Progenitor cell of endocrine pancreas (in vitro differentiated cells): ENCODE measurements at places on chromosomes 12 and 14.

DNA sequence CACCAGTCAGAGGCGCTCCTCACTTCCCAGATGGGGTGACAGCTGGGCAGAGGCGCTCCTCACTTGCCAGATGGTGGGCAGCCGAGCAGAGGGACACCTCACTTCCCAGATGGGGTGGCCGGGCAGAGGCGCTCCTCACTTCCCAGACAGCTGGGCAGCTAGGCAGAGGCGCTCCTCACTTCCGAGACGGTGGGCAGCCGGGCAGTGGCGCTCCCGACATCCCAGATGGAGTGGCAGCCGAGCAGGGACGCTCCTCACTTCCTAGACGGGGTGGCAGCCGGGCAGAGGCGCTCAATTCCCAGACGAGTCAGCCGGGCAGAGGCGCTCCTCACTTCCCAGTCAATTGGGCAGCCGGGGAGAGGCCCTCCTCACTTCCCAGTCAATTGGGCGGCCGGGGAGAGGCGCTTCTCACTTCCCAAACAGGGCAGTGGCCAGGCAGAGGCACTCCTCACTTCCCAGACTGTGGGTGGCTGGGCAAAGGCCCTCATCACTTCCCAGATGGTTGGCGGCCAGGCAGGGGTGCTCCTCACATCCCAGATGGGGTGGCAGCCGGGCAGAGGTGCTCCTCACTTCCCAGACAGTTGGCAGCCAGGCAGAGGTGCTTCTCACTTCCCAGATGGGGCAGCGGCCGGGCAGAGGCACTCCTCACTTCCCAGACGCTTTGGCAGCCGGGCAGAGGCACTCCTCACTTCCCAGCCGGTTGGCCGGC is 143.8 kb upstream of the ARID2 start:
- DNase-seq = no peak

GRCh38 chr12:30774599-30774998 is 19.8 kb upstream of the CAPRIN2 start:
- DNase-seq = no peak

GRCh38 chr14:86897704-86898513 is 1095.1 kb downstream of the GALC start:
- DNase-seq = no peak

- DNase-seq = no peak
Measured at GRCh38 chr12:124032265-124032886, 59.4 kb downstream of the ZNF664 start.

GRCh38 chr12:32117316-32117715 is 10.7 kb downstream of the BICD1 start:
- DNase-seq = no peak

GRCh38 chr12:69383074-69383473 is 23.5 kb downstream of the YEATS4 start:
- no peak for DNase-seq

DNA sequence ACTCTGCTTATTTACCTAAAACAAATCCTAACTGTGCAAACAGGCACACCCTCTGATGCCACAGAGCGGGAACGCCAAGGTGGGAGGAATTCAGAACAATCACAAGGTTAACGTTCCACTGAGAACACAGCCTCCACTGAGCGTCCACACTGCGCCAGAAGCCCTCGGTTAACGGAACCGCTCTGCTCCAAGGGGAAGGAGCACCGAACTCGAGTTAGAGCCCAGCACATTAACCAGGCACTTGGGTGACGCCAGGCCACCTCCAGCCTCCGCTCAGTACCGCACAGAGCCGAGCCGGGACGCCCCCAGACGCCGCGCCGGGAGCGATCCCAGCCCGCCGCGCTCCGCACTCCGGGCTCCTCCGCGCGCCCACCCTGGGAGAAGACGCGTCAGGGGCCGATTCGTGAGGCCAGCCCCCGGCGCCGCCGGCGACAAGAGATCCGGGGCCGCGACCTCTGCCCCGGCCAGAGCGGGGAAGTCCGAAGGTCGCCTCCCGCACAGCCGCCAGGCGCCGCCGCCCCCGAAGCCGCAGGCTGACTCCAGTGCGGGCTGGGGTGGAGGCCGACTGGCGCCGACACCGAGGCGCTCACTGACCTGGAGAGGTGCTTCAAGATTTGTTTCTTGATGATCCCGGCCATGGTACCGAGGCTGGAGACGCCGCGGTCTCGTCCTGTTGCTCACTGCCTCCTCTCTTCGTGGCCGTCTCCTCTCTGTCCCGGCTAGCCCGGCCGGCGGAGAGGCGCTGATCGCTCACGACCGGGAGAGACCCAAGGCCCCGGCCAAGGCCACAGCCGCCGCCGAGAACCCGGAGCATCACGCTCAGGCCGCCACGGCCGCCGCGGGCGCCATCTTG is 450 bp downstream of the BLTP3B start:
- DNase-seq = peak; percentile 39

DNA sequence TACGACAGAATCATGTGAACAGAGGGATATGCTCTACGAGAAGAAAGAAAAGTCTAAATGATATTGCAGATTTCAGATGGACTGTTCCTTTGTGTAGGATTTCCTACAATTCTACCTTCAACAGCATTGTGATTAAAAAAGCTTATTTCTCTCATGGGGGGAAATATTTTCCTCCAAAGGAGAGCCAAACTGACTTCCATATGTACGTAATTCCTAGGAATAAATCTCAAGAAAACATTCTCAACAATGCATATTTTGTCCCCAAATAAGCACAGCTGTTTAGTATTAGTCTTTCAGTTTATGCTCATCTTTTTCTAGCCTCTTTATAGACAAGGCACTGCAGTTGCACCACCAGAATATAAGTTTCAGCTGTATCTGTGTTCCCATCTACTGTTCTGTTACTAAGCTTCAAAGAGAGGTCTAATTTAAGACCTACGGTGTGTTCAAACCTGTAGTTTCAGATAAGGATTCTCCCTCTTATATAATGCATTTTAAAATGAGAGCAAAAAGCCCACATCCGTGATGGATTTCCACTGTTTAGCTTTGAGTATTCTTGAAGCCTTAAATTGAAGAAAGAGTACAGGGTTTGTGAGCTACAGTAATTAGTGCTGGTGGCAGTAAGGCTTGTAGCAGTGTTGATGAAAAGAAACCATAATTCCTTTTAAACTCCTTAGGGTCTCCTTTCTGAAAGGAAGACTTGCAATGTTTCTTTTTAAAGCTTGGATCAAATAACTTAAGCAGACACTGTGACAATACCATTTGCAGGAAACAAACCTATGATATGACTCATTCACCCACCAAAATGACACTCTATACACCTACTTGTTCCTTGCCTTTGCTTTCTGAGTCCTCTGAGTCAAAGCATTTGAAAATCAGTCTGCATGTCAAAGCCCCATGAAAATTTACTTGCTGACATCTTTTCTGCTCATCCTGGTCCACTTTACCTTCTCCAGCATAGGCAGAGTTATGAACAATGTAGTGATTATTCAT is 754.1 kb downstream of the NOVA1 start:
- DNase-seq = no peak

DNA sequence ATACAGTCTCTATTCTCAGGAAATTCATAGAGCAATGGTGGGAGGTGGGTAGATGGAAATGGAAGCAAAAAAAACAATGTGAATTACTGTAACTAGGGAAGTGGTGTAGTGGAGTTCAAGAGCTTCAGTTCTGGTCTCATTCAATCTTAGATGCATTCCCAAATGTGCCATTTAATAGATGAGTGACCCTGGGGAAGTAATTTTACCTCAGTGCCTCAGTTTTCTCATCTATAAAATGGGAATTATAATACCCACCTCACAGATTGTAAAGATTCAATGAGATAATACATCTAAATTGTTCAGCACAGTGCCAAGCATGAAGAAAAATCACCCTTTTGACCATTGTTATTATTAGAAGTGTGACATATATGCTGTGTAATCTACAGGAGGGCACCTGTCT is 173.1 kb downstream of the SLC38A4 start:
- no peak for DNase-seq

GRCh38 chr14:99224116-99224910 is 47.7 kb downstream of the BCL11B start:
- DNase-seq = no peak

DNA sequence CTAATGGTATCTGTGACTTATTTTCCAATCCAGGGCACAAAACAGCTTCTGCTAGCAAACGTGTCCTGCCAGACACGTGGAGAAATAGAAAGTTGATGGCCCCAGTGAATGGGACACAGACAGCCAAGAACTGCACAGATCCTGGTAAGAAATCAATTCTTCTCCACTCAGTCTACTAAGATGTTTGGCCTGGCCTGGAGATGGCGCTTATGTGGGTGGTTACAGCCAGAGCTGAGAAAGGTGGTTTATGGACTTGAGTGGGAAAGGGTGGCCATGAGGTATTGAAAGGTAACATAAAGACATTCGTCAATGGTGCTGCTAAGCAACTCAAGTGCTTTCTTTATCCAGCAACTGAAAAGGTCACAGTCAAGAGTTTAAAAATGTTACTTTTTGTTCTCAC is 2.9 kb downstream of the SLC24A4 start:
- DNase-seq = no peak

DNA sequence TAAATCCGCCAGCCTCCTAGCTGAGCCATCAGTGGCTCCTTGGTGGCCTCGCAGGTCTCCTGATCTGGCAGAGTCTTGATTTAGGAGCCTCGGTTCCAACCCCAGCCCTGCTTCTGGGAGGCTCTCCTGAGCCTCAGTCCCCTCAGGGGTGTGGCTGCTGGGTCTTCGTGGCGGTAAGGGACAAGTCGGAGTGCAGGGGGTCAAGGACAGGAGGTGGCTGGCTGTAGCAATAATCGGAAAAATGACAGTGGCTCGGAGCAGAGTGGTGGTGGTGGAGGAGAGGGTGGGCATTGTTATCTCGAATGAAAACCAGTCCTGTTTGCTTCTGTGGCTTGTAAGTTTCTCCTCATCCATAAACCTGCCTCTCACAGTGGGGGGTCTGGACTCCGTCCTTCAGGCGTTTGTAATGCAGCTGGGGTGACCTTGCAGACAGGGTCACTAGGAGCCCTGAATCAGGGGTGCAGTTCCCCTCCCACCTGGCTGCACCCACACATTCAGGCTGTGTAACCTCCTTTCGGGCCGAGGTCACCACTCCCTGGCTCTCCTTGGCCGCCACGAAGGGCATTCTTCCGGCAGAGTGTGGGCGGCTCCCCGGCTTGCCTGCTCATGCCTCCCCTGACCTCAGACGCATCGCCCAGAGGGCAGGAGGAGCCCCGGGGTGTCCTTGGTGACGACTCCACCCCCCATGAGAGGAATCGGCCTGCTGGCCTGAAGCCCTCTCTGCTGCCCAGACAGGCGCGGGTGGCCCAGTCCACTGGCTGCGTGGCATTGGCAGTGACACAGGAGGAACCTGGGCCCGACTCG is 8.1 kb downstream of the BCL7A start:
- no peak for DNase-seq

DNA sequence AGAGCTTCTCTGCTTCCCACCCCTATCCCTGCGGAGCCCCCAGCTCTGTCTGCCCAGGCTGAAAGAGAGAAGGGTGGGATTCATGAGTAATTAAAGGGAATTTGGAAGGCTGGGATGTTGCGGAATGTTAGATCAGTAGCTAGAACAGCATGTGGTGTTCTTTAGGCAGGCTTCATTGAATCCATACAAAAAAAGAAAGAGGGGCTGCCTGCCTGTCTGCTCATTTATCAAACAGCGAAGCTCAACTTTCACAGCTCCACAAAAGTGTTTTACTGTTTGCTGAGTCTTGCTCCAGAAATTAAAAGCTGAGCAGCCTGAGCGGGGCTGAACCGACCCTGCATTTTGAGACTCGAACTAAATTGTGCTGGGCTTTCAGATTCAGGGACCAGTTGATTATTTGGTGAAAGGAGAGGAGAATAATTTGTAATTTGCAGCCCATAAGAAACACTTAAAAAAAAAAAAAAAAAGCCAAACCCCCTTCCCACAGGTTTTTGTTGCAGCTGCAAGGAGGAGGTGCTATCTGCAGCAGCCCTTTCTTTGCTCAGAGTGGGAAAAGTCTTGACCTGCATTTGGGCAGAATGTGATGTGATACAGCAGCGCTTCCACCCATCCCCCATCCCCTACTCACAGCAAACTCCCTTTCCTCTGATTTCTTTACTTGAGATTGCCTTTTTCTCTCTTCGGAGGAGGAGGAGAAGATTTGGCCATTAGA is 89.7 kb downstream of the RFX4 start:
- DNase-seq = no peak

GRCh38 chr14:103318750-103319419 is 15.2 kb upstream of the EIF5 start:
- DNase-seq = no peak
